Ecto neural progenitor cell (in vitro differentiated cells): ENCODE measurements at places on chromosomes 5 and 9.

DNA sequence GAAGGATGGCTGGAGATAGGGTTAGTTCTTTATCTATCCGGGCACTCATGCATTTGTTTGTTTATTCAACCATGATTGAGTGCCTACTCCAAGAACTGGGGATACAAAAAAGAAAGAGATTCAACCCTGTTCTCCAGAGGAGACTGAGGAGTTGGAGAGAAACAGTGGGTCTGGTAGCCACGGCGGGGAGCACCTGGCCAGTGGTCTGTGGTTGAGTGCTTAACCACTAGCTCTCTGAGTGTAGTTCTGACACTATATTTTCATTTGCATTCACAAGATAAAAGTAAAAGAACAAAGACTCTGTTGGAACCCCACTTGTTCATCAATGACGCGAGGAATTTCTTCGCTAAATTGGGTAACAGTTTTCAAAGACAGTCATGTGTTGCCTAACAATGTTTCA is 295.5 kb upstream of the MSX2 start:
- DNase-seq, result no peak

DNA sequence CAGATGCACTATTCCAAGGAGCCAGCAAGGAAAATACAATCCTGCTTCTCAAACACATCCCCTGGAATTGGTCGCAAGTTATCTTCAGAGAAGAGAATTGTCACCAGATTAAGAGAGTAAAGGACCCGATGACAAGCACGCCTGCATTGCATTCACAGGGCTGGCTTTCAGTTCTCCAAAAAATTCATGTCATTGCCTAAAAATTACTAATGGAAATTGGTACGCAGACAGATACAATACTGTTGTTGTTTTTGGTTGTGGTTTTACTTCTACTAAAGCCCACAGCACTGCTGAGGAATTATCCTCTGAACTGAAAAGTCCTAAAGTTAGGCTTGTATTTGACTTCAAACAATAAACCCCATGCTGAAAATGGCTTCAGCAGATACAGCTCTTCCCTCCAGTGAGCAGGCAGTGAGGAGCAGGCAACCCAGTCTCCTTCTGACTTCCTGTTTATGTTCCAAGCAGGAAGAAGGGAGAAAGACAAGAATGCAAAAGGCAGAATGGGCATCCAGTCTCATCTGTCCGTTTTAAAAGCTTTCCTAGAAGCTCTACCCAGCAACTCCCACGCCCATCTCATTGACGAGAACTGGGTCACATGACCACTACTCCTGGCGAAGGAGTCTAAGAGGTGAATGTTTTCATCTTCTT is 80.6 kb upstream of the ZNF366 start:
- DNase-seq, result no peak

GRCh38 chr9:7976167-7976755 is 176.7 kb upstream of the DMAC1 start:
- no peak for DNase-seq

GRCh38 chr5:32325062-32325461 is 12.3 kb upstream of the MTMR12 start:
- DNase-seq, result no peak

- no peak for DNase-seq
Measured at GRCh38 chr5:90408571-90409317, 812 bp downstream of the CETN3 start.

DNA sequence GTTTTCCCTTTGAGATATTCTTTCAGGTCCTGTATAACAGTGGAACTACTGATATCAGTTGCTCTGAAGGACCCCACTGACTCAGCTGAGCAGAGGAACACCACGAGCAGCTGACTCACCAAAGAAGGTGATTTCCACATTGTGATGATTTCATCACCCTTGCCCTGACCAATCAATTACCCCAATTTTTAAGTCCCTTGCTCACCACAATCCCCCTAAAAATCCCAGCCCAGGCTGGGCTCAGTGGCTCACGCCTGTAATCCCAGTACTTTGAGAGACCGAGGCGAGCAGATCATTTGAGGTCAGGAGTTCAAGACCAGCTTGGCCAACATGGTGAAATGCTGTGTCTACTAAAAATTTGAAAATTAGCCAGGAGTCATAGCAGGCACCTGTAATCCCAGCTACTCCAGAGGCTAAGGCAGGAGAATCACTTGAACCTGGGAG is 125.3 kb upstream of the ABCA1 start:
- DNase-seq, result no peak

GRCh38 chr5:65190328-65191053 is 291.2 kb downstream of the ADAMTS6 start:
- DNase-seq, result no peak

DNA sequence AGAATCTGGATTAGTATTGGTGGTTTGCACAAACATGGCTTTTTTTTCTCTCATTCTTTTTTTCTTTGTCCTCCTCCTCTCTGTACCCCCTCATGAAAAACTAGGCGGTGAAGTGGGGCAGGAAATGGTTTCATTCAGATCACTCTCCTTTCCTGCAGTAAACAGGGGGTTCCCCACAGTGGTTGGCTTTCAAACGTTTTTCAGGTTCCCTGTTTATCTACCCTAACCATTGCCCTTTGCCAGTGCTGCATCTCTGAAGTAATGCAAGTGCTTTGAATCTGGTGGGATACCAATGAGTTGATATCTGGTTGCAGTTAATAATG is 29.8 kb downstream of the NR4A3 start:
- no peak for DNase-seq

GRCh38 chr9:16193066-16193465 is 640.2 kb downstream of the CCDC171 start:
- no peak for DNase-seq

- no peak for DNase-seq
Measured at GRCh38 chr5:1003296-1003937, 5.2 kb upstream of the NKD2 start.

- DNase-seq, result no peak
Measured at GRCh38 chr9:133246991-133247390, 28.0 kb downstream of the ABO start.

DNA sequence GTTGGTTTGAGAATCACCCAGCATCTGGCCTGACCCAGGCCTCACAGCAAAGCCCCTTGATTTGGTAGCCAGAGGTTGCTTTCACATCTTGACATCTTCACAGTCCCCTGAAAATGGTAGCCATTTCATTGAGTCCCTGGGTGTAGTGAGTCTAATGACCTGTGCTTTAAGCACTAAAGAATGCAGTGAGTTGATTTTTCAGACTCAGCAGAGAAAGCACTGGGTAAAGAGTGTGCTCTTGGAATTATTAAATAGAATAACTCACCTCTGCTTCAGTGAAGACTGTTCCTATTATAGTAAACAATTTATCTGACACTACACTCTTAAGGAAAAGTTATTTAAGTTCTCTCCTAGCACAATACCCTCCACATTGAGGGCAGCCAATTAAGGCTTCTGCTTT is 56.2 kb downstream of the PTCD2 start:
- DNase-seq, result no peak
